ENCODE measurements at places on chromosomes 6 and 20.

DNA sequence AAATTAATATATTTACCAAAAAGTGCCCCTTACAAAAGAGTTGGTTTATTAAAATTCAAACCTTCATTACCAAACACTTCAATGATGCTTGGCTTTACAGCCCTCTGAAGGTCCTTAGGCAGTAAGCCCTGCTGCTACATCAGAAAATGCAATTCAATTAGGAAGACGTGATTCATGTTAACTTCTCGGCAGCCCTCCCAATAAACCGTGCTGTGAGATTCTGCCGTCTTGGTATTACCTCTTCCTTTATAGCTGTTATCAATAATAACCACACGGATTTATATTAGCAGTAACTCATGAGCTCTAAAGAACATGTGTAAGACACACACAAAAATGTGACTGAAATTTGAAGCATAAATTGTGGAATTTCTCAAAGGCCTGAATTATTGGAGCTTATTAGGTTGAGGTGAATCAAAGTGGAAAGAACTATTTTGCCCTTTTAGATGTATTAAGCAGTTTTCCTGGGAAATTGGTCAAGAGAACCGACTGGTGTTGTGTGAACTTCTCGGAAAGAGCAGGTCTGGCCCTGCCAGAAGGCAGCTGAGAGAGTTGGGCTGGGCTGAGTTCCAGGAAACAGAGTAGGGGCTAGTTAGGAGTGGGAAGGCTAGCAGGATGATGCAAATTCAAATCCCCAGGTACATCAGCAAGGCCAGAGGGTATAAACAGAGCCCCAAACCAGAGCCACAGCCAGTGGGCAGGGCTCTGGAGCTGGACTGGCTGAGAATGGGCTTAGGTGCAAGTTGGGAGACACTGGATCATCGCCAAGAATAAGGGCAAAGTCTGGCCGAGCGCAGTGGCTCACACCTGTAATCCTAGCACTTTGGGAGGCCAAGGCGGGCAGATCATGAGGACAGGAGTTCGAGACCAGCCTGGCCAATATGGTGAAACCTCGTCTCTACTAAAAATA lies 33.1 kb downstream of the FGD2 start:
- DNase-seq, result no peak

DNA sequence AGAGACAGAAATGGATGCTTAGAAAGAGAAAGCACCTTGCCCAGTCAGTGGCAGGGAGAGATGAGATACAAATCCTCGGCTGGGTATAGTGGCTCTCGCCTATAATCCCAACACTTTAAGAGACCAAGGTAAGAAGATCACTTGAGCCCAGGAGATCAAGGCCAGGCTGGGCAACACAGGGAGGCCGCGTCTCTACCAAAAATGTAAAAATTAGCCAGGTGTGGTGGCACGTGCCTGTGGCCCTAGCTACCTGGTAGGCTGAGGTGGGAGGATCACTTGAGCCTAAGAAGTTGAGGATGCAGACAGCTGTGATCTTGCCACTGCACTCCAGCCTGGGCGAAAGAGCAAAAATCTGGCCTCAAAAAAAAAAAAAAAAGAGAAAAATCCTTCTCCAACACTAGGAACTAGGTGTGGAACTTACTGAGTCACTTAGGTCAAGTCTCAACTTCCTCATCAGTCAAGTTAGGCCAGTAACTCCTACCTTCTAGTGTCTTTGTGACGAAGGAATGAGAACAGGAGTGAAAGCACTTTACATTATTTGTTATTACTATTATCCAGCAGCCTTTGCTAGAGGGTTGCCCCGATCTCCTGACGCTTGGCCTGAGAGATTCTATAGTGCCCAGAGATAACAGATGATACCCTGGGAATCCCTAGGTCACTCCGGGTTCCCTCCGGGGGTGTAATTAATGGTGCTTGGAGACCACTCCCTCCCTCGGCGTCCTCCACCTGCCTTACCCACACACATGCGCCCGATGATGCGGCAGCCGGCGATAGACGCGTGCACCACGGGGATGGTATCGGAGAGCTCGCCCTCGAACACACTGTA lies 918 bp downstream of the EIF6 start:
- no peak for DNase-seq

DNA sequence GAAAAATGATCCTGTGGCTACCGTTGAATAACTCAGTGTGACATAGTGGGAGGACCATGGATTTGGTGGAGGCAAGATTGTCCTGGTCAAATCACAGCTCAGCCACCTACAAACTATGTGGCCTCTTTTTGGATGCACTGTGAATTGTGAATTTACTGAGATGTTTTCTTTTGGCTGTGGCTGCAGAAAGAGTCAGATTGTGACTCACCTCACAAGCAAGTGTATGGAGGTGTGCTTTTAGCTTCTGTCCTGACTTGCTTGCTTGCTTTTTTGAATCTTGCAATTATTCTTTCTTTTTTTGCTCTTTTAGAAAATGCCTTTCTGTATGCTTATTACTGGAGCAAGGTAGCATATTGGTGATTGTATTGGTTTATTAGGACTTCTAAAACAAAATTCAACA lies 122.9 kb upstream of the FOXO3 start:
- DNase-seq, result no peak

GRCh38 chr6:52221302-52221701 lies 23.0 kb downstream of the IL17F start:
- DNase-seq, result no peak

GRCh38 chr6:3813150-3813780 lies 35.9 kb upstream of the FAM50B start:
- no peak for DNase-seq

GRCh38 chr6:13166916-13167315 lies 161.4 kb downstream of the TBC1D7 start:
- DNase-seq, result no peak

DNA sequence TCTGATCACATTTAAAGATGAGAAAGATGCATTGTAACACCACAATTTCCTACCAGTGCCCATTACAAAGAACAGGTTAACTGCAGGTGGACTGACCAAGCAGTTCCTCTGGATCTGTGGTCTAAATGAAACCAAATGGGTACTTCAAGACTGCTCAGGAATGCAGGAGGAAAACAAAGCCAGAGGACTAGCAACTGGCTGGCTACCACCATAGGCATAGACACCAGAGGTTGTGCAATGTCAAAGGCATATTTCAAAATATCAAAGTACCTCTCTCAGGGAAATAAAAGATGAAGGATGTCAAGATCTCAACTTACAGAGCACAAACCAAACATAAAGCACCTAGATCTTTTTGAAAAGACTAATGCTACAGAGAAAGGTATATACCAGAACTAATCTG lies 65.5 kb downstream of the GMDS start:
- DNase-seq, result no peak

- DNase-seq, result no peak
Measured at GRCh38 chr6:168368936-168369335, 49.4 kb upstream of the DACT2 start.

DNA sequence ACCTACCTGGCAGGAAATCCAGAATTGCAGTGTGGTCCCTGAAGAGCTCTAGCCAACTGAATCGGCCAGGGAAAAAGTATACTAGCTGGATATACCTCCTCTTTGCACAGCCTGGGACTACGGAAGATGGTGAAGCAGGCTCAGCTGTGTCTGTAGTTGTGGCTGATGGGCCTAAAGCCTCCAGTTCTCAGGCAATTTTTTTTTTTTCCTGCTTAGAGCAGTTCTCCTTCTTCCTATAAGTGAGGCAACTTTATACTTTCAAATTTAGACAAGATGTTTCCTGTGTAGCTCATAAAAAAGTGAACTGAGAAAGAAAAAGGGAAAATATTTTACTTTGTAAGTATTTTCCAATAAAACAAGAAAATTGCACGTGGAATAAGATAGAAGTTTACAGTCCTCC lies 172.9 kb downstream of the CARMIL1 start:
- DNase-seq, result no peak

DNA sequence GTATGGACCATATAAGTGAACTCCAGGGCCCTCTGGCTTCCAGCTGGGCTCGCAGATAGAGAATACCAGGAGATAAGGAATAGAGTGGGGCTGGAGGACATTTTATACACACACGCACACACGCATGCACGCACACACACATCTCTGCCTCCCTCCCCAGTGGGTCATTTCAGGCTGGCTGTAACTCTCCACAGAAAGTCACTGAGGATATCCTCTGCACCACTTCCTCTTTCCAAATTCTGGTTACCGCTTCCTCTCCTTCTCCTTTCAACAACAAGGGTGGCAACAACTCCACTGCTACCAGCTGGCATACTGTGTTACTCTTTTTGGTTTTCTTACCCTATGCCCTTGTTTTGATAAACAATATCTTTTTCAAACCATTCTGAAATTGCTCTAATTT lies 280.2 kb downstream of the COL12A1 start:
- DNase-seq, result no peak
